Foreskin melanocyte (primary cell): ENCODE measurements at places on chromosomes 11 and 22.

DNA sequence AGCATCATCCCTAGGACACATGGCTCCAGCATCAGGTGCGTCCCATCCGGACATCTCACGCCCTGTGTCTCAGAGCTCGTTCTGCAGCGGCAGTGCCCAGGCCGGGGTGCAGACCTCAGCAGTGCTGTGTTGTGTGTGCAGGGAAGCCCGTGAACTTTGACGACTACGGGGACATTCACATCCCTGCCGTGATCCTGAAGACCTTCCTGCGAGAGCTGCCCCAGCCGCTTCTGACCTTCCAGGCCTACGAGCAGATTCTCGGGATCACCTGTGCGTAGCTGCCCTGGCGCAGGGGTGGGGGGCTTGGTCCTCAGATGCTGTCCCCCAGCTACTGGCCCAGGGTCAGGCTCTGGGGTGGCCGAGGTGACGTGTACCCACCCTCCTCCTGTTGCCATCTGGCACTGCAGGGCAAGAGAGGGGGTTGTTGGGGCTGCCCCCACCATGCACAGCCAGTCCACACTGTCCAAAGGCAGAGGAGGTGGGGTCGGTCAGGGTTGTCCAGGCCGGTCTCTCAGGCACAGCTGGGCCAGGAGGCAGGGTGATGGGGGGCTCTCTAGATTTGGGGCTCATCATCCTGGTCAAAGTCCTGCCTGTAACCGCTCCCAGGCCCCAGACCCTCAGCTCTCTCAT is 96.5 kb downstream of the ARHGAP8 start:
- DNase-seq, result no peak

- no peak for DNase-seq
These were observed 15.5 kb upstream of the ST3GAL4 start for GRCh38 chr11:126339863-126340434.

GRCh38 chr11:107682171-107682570 is 29.7 kb downstream of the SLN start:
- DNase-seq, result no peak

DNA sequence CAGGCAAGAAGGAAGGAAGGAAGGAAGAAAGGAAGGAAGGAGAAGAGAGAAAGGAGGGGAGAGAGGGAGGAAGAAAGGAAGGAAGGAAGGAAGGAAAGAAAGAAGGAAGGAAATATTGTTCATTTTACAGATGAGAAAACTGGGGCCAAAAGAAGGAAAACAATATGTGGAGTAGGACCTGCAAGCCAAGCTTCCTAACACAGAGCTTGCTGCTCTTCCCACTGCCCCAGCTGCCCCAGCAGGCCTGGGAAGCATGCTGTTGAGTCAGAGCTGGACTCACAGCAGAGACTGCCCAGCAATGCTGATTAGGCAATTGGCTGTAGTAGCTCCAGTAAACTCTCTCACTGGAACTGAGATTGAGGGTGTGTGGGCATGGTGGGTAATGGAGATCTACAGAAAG is 42.6 kb upstream of the SMCO4 start:
- no peak for DNase-seq

- DNase-seq, result no peak
These were observed 1014.5 kb downstream of the DLG2 start for GRCh38 chr11:84612645-84613044.

GRCh38 chr11:66962801-66963200 is 4.6 kb upstream of the PC start:
- DNase-seq, result no peak

DNA sequence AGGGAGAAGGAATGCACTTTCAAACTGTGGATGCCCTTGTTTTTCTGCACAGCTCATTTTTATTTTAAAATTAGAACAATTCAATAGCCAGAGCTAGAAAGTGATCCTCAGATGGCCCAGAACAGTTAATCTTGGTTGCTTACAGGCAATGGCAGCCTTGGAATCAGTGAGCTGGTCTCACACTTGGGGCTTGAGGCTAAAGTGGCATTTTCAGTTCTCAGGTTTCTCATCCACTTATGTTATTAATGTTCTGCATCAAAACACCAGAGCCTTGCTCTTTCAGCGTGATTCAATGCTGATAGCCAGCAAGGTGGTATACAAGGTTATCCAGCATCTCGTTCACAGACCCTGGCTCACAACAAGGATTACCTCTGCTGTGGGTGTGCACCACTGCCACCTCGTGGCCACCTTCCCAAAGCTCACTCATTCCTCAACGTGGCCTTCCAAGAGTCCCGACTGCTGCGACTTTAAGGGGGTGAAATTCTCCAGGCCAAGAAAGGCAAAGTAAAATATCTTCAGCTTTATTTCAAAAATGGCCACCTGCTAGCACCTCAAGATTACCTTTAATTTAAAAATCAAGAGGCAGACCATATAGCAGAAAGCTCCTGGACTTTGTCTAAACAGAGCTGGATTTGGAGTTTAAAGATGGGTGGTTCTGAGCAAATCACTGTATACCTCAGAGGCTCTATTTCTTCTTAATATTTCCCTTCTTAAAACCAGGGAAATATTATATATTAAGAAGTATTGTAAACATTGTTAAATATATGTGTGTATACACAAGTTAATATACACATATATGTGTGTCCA is 34.2 kb upstream of the FSHB start:
- DNase-seq, result peak; percentile 43
